ENCODE measurements at places on chromosomes 7 and 10.

GRCh38 chr7:116809636-116810266 is 52.6 kb upstream of the CAPZA2 start:
- DNase-seq, result peak; percentile 48

- DNase-seq, result no peak
Measured at GRCh38 chr7:110922906-110923305, 168.0 kb upstream of the LRRN3 start.

DNA sequence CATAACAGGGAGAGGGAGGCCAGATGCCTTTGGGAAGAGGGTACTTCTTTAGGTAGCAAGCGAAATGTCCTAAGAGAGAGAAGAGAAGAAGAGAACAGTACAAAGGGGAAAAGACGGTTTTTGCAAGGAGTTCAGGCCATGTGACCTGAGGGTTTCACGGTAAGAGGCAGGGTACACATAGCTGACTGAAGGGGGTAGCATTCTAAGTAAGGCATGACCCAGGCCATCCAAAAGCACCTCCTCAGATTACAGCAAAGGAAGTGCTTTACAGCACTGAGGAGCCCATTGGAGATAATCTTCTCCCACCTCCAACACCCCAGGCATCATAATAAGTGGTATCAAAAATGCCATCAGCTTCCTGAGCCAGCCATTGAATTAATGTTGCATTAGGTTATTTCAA is 258.2 kb upstream of the NPY start:
- no peak for DNase-seq

DNA sequence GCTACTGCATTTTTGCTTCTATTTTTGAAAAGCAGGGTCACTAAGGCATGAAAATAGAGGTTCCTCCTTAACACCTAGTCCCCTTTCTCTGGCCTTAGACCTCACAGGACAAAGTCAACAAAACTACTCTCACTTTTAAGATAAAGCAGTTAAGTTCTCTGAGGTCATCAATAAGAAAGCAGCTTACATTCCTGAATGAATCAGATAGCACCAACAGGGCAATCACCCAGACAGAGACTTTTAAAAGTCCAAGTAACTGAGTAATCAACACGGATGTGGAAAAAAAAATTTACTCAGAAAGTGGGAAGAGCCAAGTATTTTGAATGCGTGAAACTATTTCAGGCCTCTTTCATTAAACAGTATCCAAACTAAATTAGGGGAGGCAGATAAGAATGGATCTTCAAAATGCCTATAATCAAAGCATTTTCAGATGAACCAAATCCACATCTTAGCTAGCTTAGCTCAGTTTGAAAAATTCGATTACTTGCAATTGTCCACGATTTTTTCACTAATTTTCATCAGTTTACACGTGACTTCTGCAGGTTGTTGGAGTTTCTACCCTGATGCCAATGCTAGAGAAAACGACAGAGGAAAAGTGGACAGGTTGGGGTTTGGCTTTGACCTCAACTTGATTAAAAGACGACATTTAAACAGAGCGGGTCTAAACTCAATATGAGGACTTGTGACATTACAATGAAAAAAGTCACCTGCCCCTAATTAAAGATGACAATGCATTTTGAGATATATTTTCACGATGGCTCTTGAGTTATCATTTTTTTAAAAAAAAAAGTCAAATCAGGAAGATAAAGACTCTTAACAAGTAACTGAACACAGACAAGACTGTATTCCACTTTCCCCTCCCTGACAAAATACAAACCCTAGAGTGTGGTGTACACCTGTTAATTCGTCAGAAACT is 1.6 kb downstream of the BEND7 start:
- DNase-seq, result no peak

DNA sequence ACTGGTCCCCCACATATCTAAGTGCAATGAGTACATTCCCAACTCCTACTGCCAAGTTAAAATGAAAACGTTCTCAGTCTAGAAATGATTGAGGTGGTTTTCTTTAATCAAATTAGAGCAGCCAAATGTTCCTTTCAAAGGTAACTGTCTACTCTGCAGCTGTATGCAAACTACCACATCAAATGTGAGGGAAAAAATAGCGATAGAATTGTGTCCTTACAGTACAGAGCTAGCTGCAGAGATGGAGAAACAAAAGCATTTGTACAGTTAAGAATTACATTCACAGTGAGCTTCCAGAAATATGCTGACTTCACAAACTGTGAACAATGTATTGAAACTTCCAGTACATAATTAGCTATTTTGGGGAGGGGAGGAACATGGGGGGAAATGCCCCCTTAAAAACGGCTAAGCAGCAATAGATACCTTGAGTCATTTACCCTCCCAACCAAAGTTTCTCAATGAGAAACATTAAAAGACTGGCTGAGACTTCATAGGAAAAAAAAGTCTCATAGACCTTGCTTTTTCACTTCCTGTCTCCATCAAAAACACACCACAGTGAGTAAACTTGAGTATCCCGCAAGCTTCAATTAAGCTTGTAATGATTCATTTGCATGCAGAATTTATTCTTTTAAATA is 22.9 kb downstream of the CDK6 start:
- DNase-seq, result no peak

GRCh38 chr10:110556969-110557601 is 10.4 kb upstream of the SMC3 start:
- DNase-seq, result peak; percentile 64

GRCh38 chr7:131527456-131527855 is 29.0 kb downstream of the PODXL start:
- peak; percentile 1 for DNase-seq

GRCh38 chr10:33190406-33190805 is 144.1 kb downstream of the NRP1 start:
- DNase-seq, result no peak

DNA sequence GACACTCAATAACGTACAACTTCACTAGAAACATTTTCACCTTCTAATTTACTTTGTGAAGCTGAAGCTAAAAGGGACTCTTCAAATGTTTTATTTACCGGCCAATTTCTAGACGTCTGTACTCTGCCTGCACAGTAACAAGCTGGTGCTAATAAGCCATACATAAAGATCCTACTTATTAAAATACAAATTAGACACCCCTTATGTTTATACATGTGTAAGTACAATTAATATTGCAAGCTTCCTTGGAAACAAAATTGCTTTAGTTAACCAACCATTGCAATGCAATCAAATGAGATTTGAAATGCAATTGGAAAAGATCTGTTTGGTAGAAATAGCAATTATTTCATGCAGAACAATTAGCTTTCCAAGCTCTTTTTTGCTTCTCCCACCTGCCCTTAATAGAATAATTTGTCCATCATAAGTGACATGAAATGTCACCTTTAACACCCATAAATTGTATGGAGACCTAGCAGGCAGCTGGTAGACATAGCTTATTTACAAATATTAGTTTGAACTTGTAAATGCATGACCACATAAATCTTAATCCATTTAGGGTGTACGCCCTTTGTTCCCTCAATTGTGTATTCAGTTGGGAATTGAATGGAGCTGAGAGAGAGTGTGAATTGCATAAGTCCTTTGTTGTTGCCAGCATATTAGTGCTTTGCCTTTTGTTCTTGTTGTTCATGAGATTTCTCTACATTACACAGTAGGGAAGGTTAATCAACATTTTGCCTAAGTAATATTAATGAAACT is 277.1 kb downstream of the CACNA2D1 start:
- DNase-seq, result no peak

- no peak for DNase-seq
Measured at GRCh38 chr10:102147561-102147960, 4.6 kb upstream of the NOLC1 start.

DNA sequence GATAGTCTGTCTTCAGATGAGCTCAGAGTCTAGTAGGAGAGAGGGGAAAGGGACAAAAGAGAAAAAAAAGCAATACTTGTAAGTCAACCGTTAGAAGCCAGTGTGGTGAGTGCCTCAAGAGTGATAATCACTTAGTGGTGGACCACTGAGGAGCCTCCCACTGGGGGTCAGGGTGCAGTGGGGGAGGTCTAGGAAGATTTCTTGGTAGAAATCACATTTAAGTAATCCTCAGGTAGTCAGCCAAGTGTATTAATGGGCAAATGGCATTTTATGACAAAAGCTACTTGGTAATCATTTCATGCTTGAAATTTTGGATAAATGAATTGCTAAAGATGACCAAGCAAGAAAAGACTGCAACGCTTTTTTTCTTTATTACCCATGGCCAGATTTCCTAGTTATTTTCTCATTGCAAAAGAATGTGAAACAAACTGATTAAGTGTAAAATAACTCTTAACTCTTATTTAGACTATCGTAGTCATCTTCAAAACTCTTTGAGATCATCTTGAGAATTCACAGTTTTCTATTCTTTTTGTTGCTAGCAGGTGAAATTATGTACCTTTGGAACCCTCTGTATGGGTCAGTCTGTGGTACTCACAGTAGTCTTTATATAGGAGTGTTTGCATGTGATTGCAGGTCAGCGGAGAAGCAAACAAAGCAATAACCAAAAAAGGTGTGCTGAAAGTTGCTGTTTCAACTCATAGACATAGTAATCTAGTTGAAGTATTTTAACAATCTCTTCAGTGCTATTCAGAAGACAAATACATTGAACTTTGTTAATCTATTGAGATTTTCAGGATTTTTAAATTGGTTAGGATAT is 63.9 kb downstream of the PPP1R9A start:
- DNase-seq, result no peak

- DNase-seq, result no peak
Measured at GRCh38 chr7:143480501-143480900, 2.8 kb downstream of the TAS2R41 start.

- no peak for DNase-seq
Measured at GRCh38 chr10:74137992-74138391, 12.6 kb downstream of the AP3M1 start.

DNA sequence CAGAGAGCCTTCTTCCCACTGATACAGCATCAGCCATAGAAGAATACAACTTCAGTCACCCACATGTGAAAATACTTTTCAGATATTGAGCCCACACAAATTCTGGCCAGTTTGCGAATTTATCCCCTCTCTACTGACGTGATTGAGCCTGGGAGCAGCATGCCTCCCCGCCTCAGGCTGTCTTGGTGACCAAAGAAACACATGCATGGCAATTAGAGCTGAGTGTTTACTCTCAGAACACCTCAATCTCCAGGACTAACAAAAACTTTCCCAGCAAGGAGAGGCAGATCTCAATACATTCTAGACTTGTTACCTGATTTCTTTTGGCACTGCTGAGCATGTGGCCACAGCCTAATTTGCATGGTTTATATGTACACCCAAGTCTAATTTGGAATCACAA is 122.5 kb downstream of the TMEM26 start:
- no peak for DNase-seq

DNA sequence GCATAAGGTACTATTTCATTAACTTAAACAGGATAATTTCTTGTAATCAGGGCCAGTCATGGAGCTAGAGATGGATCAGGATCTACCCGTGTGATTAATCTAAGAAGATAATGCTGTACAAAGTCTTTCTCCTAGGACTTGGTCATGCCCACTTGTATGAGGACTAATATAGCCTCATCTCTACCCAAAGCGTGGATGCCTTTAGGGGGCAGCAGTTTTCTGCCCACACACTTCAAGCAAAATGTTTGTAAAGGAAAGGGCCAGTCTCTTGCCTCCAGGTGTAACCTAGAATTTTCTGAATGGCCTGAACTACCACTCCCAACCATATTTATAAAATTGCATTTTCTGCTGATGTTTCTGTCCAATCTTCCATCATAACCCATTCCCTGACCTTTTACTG is 764.0 kb upstream of the IGFBP3 start:
- DNase-seq, result no peak

- DNase-seq, result no peak
Measured at GRCh38 chr7:12090757-12091221, 120.3 kb upstream of the TMEM106B start.

DNA sequence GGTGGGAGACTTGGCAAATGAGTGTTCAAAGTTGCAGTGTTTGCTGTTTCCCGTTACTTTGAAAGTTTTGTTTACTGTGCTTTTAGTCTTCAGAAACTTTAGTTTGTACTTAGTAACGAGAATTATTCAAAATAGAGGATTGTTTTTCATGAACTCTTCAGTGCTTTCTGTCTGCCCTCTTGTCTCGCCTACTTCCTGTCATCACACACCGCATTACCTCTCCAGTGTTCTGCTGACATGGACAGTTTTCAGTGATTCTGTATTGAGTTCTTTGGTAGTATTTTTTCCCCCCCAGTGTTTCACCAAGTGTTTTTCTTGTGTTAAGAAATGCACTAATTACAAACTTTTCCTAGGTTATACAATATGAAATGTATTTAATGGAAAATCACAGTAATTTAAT is 207.0 kb downstream of the MLLT10 start:
- no peak for DNase-seq

GRCh38 chr10:111084366-111085255 is 7.8 kb downstream of the ADRA2A start:
- DNase-seq, result no peak

- DNase-seq, result no peak
Measured at GRCh38 chr7:18552943-18553604, 57.5 kb downstream of the HDAC9 start.

DNA sequence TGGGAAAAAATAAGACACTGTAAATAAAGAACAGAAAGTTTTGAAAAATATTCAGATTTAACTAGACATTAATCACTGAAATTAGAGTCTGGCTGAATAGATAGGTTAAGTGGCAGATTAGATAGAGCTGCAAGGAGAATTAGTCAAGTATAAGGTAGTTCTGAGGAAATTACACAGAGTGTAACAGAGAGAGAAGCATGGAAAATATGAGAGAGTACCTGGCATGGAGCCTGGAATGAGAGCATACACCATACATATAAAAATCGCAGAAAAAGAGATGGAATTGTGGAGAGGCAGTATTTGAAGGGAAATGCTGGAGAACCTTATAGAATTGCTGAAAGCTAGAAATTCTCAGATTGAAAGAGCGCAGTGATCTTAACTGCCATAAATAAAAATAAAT is 46.9 kb downstream of the ZNRF2 start:
- no peak for DNase-seq

DNA sequence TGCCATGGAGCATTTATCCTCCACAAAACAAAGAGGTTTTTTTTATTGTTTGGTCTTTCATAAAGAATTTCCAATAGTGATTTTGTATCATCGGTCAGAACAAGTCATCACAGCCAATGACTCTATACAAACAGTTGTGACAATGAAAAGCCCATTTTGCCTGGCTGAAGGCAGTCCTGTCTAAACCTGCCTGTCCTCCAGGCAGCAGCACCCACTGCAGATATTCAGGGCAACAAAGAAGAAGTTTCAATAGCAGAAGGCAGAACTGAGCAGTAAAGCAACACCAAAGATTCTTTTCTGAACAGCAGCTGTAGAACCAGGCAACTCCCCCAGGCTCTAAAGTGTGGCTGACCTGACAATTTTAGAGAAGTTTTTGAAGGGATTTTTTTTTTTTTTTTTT is 169.4 kb downstream of the FGFR2 start:
- DNase-seq, result no peak

DNA sequence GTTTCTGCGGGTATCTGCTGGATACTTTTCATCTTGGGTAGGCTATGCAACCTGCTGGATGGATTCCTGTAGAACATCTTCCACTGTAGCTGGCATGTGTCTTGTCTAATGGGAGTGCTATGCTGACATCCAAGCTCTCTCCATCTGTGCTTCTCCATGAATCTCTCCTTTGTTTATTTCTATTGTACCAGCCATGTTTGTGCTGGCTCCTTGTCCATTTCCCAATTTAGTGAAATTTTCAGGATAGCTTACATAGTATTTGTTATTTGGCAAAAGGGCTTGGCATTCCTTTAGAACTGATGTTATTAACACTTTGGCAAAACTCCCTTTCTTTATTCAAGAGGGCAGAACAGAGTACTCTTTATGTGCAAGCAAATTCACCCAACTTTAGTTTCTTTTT is 198.0 kb downstream of the CSTF2T start:
- no peak for DNase-seq
